ENCODE measurements at places on chromosomes 1 and 21.

DNA sequence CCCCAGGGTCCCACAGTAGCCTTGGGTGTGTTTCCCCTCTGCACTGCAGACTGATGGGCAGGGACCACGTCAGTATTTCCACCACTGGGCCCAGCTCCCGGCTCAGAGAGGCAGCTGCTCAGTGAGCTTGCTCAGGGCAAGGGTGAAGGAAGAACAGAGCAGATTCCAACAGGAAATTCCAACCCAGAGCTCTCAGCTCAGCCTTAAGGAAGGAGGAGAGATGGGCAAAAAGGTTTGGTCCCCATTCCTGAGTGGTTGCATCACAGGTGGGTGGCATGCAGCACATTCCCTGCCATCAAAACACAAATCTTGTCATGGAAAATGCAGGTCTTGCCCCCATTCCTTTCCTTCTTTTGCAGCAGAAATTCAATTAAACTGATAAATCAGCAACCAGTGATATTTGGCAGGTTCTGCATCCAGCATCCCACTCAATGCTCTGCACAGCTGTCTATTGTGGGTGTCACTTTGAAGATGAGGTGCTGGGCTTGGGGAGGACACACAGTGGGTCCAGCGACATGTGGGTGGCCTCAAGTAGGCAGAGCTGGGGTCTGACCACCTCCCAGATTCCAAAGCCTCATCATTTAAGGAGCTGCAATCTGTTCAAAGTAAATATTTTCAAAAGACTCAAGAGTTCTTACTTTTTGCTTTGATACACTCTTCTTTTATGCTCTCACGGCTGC lies 315.4 kb downstream of the DSCAM start:
- DNase-seq: peak; percentile 11

DNA sequence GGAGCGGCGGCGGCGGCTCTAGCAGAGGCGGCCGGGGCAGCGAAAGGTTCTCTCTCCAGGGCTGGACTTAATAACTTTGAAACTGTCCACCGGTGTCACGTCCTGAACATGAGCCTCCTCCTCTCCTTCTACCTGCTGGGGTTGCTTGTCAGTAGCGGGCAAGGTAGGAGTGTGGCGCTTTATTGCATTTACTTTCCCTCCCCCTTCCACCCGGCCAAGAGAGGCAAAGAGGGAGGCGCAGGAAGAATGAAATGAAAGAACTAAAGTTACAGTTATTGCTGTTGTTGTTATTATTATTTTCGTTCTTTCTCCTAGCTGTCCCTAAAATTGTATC lies 214 bp downstream of the NCAM2 start:
- DNase-seq: no peak

DNA sequence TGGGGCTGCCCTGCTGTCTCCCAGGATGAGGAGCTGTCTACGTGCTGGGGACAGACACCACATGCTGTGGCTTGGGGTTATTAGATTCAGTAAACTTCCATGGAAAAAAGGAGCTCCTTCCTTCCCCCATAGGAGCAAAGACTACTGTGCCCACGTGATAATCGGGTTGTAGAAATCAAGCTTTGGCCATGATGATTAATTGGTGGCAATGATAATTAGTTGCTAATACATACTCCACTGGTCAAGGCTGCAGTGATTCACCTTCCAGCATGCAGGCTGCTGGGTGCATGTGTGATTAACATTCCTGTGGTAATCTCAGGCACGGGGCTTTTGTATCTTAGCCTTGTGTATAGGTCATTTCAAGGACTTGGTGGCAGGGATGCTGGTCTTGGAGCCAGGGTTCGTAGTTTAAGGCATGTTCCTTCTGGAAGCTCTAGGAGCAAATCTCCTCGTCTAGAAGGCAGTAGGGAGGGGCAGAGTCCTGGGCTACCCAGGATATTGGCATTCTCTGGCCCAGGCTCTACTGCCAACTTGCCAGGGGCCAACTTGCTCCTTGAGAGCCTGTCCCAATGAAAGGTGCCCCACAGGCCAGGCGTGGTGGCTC lies 41.4 kb downstream of the TMCO4 start:
- peak; percentile 89 for DNase-seq

DNA sequence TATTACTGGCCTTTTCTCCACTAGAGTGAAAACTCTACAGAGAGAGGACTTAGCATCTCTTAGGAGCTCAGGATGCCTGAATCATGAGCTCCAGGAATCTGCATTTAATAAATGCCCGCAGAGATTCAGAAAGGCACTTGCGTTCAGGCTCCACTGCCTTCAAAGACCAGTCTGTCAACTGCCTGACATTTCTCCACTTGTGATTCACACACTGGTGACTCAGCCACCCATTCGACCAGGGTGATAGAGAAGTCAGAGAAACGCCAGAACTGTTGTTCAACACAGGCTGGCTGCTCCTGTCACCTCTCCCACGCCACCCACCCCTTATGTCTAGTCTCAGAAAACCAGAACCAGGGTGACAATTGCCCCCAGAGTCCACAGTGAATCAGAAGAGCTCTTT lies 26.9 kb upstream of the LBR start:
- peak; percentile 96 for DNase-seq

- DNase-seq: no peak
These were observed 6.2 kb downstream of the TUFT1 start for GRCh38 chr1:151546011-151546925.

DNA sequence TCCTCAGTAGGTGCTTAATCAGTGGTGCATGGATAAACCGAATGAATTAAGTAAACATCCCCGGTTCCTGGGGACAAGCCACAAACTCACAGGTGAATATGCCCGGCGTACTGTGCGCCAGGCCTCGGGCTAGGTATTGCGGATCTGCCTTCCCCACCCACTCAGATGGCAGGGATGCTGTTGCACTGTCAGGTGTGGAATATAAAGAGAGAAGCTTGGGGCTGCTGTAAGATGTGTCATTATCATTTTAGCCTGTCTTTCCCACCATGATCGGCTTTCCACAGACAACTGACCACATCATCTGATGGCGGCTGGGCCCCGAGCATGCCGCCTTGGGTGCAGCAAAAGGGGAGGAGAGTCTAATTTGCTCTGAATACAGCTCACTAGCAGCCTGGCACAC lies 45.4 kb upstream of the LRP8 start:
- DNase-seq: no peak

DNA sequence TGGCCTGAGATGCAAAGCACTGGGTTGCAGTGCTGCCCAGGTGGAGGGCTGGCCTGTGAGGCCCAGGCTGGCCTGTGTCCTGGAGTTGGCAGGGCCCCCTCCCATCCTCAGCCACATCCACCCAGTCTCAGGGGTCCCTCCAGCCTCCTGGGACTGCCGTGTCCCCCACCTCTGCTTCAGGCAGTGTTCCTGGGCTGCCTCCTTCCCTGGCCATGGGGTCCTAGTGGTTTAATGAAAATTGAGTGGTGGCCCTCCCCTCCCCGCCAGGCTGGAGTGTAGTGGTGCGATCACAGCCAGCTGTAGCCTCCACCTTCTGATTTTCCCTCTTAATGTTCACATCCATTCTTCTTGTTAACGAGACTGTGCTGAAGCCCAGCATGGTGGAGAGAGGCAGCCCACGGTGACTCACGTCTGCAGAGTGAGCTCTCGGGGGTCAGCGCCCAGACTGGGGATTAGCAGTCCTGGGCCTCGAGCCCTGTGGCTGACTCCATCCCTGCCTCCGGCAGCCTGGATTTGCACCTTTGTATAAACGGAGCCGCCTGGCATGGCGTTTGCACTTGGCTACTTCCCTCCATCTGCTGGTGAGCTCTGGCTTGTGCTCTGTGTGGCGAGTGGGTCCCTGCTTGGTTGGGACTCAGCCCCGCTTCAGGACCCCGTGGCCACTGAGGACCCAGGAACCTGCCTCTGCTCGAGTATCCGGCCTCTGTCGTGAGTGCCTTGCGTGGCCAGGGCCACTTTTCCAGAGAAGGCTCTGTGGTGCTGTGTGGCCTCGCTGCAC lies 6.9 kb downstream of the MIB2 start:
- DNase-seq: no peak
